ENCODE measurements at places on chromosomes 6 and 20.
A peak's percentile ranks its signal among the peaks of the same experiment; 100 is the strongest.

DNA sequence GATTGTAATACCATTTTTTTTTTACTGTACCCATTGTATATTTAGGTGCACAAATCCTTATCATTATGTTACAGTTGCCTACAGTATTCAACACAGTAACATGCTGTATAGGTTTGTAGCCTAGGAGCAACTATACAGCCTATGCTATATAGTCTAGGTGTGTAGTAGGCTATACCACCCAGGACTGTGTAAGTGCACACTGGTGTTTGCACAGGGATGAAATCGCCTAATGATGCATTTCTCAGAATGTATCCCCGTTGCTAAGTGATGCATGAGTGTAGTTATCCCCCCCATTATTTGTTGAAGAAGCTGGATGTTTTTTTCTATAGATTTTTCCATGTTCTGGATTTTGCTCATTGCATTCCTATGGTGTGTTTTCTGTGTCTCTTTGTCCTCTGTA, 12.9 kb downstream of the RALY start:
- no peak for DNase-seq

- DNase-seq = no peak
Observed at GRCh38 chr20:2984956-2985661, 58.3 kb upstream of the GNRH2 start.

DNA sequence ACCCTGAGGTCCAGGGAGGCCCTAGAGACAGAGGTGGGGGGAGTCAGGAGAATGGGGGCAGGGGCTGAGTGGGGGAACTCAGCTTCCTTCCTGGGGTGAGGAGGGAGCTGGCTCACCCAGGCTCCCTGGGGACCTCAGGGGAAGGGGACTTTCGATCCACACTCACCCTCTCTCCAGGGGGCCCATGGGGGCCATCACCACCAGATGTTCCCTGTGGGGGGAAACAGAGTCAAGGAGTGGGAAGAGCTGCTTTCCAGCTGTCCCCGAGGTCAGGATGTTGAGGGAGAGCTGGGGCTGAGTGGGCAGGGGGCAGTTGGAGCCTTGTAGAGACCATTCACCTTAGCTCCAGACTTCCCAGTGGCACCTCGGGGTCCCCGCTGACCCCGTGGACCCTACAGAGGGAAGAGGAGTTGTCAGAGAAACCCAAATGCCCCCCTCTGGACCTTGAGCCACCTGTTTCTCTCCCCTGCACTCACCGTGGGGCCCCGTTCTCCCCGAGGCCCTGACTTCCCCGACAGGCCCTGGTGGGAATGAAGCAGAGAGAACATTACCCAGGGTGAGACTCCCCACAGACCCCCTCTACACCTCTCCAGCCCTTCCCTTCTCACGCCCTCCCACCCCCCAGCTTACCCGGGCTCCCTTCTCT, 18.6 kb downstream of the COL11A2 start:
- no peak for DNase-seq

DNA sequence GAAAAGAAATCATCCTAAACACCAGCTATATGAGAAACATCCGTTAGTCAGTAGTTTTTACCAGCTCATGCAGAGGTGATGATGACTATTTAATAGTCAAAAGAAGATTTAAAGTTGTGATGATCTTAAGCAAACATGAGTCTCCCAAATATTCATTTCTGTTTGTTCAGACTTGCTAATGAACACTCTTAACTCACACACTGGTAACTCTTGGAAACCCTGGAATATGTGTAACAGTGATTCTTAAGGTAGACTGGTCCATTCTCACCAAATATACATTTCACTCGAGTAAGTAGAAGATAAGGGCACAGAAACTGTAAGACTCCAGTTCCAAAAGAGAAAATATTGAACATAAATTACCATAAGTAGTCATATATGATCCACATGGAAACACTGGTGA, 29.1 kb downstream of the RSPO3 start:
- DNase-seq = no peak

DNA sequence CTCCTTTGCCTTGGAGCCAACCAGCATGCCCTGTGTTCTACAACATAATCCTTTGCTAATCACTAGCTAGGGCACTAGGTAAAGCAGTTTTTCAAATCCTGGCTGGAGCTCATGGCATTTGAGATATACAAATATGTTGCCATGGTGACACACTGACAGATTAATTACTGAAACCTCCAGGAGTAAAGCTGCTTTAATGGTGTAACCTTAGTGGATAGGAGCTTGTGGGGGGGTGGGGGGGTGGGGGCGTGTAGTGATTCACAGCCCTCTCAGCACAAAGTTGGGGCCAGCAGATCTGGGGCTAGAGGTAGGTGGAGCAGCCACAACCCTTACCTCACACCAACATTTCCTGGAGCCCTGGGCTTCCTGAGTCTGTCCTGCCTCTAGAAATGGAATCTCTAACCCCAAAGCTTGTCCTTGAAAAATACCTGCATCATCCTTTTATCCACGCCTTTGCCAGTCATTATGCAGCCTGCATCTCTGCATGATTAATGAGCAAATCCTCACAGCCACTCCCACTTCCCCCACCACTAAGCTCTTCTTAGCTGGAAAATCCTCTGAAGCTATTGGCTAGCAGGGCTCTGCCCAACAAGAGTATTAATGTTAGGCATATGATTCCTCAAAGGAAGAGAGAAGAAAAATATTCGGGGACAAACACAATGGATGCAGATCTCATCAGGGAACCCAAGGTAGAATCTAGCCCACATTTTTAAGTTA, 84.5 kb upstream of the PRND start:
- no peak for DNase-seq

GRCh38 chr6:88780714-88781389, 182.6 kb downstream of the RNGTT start:
- DNase-seq = no peak

GRCh38 chr6:12522347-12522746, 194.2 kb upstream of the PHACTR1 start:
- DNase-seq = no peak

DNA sequence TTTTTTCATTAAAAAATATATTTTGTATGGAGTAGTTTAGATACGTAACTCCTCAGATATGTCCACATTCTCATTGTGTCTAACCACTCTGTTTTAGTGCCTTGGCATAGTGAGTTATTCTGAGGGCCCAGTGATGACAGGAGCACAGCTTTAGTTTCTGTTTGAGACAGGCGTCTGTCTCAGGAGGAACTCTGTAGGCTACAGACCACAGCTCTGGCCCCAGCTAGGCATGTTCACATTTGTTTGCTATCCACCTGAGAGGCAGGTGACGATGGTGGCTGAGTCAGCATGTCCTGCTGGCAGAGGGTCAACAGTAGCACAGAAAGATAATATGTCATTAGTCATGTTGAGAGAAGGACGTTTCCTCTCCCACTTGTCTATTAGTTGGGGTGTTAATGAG, 16.3 kb downstream of the LRRC1 start:
- peak; percentile 10 for DNase-seq

- no peak for DNase-seq
Observed at GRCh38 chr20:58389968-58390658, 1.1 kb downstream of the VAPB start.

DNA sequence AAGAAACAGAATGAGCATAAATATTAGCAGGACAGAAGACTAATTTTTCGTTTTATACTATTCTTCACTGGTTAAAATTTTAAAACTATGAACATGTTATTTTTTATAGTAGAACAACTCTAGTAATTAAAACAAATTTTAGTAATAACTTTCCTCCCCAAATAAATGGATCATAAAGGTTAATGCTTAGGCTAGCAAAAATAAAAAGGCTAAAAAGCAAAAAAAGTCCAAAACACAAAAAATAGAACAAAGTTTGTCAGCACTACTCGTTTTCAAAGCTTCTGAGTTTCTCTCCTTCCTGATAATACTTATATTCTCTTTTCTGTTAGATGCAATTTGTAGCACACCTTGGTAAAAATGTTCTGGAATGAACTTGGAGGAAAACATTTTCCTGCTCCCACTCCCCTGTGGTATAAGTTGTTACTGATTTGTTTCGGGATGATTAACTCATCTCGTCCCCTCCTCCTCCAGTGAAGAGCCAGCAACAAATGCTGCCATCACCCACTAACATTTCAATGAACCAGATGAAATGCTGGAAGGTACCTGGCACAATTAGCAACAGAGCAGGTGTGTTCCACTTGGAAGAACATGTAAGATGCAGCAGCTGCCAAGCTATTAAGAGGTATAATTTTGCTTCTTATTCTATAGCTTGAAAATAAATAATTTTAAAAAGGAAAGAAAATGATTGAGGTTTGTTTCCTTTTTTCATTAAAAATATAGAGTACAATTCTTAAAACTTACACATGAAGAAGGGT, 130.5 kb downstream of the MYB start:
- DNase-seq = no peak

DNA sequence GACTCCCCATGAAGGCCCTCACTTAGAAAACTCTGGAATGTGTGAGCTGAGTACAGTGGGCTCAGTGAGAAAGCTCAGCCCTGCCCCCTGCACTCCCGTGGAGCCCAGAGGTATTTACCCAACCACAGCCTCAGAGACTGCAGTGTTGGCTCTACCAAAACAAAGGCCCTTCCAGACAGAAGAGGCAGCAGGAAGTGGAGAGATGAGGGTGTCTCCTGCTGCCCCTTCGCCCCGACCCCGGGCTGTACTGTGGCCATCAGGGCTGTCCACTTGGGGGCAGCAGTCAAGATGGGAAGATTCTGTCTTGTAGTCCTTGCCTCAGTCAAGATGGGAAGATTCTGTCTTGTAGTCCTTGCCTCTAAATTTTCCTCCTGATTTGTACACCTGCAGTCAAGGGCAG, 341.3 kb downstream of the TAF4 start:
- DNase-seq = no peak

GRCh38 chr6:75210885-75211739, 5.3 kb upstream of the COL12A1 start:
- no peak for DNase-seq

DNA sequence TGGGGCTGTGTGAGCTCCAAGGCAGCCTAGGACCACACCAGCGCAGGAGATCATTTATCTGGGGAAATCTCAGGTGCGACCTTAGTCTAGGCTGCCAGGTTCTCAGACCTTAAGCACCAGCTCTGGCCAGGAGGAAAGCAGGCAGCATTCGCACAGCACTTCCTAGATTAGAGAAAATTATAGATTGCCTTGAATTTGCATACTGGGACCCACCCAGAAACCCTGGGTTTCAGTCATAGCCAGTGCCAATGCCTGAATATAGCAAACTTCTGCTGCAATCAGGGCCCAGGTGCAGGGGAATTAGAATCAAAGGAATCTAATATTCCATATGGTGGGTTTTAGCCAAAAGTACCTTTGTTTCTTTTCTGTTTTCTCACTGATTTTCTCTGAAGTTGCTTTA, 204.3 kb upstream of the CST7 start:
- no peak for DNase-seq

DNA sequence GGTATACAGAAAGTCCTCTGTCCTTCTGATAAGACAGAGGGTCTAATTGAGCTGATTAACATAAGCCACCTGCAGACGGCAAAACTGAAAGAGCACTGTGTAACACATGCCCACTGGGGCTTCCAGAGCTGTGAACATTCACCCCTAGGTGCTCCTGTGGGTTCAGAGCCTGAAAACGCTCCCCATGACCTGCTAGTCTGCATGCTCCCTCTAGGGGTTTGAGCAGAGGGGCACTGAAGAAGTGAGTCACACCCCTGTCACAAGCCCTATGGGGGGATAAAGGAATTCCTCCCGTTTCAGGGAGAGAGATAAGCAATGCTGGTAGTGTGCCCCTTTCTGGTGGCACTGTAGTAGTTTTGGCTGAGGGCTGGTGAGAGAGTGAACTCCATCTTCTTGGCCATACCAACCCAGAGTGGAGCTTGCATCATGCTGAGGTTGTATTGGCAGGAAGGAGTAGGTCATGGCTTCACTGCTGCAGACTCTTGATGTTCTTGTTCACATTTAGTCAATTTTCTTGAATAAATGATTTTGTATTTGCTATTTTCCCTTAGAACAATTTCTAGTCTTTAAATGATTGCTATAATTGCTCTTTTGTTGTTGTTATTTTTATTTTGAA, 637.5 kb upstream of the MAN1A1 start:
- no peak for DNase-seq

DNA sequence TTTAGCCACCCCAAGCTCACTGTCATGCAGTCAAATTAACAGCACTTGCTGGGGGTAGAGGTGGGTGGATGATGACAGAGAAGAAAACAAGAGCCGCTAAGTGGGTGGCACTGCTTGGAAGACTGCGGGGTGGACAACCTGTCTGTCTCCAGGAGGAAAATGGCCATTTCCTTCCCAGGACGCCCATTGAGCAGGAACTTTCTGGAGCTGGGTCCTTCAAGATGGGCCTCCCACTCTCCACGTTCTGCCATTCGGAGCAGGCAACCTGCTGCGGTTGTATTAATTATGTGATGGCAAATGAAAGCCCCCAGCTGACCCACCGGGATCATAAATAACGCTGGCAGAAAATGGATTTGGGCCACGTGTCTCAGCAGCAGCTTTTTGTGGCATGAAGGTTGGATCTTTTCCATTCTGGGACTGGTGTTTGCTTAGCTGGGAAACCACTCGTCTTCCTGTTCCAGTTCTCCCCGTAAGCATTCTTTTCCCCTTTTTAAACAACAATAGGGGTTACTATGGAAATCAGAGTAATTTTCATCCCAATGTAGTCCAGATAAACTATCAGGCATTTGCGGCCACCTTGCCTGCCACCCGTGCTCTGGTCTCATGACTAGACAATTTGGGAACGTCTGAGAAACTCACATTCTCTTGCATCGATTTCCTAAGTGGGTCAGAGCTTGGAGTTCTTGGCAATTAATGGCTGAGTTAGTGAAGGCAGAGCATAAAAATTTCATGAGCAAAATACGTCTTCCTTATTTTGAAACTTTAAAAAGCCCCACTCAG, 215.5 kb downstream of the ANKRD60 start:
- no peak for DNase-seq

DNA sequence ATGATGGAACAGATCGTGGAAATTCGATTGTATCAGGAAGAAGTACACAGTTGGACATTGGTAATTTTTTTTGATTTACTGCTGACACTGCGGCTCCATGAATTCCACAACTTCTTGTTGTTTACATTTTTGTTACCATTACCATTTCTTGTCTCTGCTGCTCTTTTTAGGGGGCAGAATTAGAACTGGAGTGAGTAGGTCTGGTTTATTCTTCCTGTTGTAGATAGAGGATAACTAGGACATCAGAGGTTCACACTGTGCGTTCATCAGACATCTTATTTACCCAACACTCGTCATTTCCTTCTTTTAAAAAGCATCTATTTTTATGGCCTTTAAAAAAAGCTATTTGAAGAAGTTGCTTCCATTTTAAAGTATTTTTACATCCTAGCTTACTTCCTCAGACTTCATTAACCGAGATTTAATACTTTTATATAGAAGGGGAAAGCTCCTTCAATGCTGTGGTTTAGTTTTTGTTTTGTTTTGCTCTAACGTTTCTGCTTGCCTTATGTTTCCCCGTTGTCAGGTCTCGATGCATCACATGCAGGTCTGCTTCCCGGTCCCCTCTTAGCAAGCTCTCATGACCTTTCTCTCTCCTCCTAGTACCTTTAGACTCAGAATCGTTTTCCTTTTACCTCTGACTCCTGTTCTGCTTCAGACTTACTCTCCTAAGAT, 139.1 kb downstream of the ARID1B start:
- no peak for DNase-seq
